ENCODE measurements at places on chromosomes 12 and 14.

- no peak for DNase-seq
These were observed 57.5 kb downstream of the AP5M1 start for GRCh38 chr14:57326253-57326652.

DNA sequence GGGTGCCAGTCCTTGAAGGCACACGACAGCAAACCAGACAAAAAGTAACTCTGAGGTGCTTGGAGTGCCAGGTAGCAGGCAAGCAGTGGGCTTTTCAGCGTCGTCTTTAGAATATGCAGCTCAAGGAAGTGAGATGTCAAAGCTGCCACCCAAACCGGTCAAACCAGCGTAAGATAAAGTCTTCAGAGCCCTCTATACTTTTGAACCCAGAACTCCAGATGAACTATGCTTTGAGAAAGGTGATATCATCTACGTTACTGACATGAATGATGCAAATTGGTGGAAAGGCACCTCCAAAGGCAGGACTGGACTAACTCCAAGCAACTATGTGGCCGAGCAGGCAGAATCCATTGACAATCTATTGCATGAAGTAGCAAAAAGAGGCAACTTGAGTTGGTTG lies 95.9 kb downstream of the TBX3 start:
- DNase-seq: no peak

GRCh38 chr12:10365696-10366405 lies 24.0 kb downstream of the KLRK1 start:
- DNase-seq: no peak

DNA sequence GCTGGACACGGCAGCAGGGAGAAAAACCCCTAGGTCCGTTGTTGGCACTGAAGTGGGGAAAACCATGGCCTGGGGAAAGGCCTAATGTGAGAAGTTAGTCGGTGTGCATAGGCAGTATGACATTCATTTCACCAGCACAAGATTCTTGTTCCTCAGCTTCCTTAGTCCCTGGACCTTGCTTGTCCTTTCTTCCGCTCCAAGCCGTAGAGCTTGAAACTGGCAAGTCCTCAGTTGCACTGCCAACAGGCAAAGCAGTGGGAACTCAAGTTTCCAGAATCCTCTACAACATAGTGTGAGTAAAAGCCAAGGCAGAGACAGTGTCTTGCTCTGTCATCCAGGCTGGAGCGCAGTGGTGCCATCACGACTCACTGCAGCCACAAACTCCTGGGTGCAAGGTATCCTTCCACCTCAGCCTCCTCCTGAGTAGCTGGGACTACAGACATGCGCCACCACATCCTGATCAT lies 138.5 kb upstream of the AMIGO2 start:
- DNase-seq: no peak

- peak; percentile 67 for DNase-seq
These were observed 118.3 kb upstream of the SLC38A4 start for GRCh38 chr12:46944088-46944487.

DNA sequence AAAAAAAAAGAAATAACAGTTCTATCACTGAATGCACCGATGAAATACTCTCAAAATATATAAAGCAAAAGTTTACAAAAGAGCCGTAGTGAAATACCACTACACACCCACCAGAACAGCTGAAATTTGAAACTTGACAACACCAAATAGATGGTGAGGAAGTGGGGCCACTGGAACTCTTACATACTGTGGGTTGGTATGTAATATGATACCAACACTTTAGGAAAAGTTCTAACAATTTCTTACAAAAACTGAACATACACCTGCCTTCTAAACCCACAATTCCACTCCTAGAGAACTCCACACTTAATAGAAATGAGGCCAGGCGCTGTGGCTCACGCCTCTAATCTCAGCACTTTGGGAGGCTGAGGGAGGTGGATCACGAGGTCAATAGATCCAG lies 14.1 kb downstream of the EIF5 start:
- DNase-seq: no peak

GRCh38 chr12:128856035-128856790 lies 2.9 kb downstream of the GLT1D1 start:
- DNase-seq: no peak

- no peak for DNase-seq
These were observed 373.5 kb upstream of the CLEC14A start for GRCh38 chr14:38629412-38629811.

DNA sequence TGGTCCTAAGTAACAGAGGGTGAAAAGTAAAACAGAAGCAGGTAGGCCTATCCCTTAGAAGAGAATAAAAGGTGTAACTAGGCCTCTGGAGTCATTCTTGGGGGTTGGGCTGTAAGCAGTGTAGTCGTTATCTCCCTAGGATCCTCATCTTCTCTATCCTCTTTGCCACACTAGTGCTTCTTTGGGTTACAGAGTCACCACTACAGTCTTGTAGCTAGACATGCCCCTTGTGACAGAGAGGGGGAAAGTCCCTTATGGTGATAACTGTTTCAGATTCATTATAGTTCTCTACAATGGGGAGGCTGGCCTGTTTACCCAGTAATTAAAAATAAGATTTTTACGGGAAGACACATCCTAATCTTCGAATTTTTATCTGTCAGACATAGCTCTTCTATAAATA lies 16.4 kb upstream of the SRP54 start:
- no peak for DNase-seq

DNA sequence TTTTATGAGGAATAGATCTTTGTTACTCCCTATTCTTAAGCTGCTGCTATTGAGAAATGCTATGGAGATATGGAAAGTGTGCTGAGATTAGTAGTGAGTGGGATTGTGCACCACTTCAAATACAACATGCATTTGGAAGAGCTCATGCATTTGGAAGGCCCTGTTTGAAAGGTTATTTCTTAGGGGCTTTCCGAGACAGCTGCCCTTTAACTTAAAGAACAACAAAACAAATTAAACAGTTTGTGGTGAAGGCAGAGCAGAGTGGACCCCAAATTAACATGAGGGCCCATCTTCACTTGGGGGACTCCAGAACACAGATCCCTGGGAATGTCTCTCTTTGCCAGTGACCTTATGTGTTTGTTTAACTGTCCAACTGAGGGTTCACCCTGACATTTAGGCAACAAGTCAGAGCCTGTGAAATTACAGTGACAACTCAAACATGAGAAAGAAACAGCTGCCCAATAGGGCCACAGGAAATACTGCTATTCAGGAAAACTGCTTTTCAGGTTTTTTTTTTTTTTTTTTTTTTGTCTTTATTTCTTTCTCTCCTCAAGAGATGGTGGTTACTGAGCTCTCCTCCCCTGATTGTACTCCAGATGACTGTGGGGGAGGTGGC lies 41.4 kb upstream of the IGF1 start:
- DNase-seq: no peak

GRCh38 chr12:130573766-130574165 lies 142.3 kb downstream of the RIMBP2 start:
- no peak for DNase-seq

DNA sequence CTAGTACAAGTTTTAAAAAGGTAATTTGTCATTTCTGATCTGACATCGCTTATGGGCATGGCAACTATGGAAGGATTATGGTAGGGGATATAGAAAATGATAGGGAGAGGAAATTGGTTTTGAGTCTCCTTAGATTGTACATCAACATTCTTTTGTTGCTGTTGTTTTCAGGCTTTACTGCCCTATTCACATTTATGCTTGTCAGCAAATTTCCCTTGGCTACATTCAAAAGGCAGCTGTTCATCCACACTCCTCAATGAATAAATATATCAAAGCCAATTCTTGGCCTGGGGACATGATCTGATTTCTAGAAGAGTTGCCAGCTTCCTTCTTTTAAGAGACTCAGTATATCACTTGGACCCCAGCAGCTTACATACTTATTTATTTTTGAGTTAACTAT lies 283.4 kb downstream of the CEP128 start:
- no peak for DNase-seq

DNA sequence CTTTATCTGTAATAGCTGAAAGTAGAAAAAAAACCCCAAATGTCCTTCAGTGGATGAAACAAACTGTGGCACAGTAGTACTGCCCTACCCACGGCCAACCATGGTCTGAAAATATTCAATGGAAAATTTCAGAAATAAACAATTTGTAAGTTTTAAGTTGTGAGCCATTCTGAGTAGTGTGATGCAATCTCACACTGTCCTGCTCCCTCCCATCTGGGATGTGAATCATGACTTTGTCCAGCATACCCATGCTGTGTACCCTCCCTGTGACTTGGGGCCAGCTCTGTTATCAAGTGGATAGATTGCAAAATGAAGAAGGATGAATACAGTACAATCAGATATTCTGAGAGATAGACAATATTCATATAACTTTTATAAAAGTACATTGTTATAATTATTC lies 106.2 kb downstream of the SMOC1 start:
- DNase-seq: no peak

- DNase-seq: no peak
These were observed 2.7 kb upstream of the SAMD4A start for GRCh38 chr14:54564071-54564867.

DNA sequence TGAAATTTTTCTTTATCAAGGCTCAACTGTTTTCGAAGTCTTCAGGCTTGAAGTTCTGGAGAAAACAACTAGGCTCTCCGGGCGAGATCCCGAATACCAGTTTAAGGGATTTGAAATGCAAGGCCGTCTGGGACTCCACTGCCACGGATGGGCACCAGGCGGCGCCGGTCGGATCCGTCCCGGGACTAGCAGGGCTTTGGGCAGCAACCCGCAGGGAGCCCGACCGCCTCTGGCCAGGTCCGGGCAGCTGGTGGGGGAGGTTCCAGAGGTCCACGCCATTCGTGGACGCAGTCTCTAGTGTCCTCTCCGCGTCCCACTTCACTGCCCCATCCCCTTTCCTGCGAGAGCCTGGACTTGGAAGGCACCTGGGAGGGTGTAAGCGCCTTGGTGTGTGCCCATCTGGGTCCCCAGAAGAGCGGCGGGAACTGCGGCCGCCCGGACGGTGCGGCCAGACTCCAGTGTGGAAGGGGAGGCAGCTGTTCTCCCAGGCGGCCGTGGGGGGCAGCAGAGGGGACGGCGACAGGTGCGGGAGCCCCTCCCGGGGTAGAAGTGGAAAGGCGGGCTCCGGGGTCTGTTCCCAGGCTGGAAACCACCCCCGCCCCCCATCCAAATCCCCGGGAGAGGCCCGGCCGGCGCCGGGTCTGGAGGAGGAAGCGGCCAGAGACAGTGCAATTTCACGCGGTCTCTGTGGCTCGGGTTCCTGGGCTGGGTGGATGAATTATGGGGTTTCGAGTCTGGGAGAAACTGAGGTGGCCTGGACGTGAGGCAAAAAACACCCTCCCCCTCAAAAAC lies 838 bp upstream of the ERBB3 start:
- peak; percentile 41 for DNase-seq

DNA sequence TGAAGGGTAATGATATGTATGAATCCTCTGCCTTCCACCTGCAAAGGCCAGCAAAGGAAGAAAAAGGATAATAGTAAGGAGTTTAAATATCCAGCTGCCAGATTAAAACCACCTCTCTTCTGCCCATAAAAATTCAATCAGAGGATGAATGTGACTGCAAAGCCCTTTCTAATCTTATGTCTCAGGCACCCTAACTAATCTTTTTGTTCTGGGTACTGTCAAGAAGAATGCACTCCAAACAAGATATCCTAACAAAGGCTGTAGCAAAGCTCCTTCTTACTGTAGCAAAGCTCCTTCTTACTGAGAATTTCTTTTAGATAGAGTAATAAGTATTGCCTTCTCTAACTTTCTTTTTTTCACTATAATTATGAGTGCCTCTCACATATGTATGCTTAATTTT lies 91.8 kb downstream of the ST8SIA1 start:
- DNase-seq: no peak

GRCh38 chr14:92223025-92223424 lies 99.9 kb upstream of the SLC24A4 start:
- no peak for DNase-seq

GRCh38 chr14:50560931-50561285 lies 963 bp downstream of the ATL1 start:
- no peak for DNase-seq

GRCh38 chr12:102511575-102511974 lies 31.2 kb upstream of the IGF1 start:
- DNase-seq: no peak

DNA sequence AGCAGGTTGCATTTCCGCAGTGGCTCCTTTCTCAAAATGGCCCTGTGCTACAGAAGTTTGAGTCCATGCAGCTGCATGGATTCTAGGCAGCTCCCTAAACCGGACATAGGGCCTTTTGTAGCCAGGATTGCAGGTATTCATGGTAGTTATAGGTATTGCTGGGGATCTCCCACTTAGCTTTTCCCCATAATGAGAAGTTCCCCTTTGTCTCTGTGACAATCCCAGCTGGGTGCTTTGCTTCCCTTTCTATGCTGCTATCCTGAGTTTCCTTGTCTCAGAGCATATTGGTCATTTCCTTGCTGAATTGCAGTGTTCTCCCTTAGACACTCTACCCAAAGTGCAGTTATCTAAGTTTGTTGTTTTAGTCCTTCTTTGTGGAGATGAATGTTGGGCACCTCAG lies 120.9 kb upstream of the MIS18BP1 start:
- DNase-seq: no peak

DNA sequence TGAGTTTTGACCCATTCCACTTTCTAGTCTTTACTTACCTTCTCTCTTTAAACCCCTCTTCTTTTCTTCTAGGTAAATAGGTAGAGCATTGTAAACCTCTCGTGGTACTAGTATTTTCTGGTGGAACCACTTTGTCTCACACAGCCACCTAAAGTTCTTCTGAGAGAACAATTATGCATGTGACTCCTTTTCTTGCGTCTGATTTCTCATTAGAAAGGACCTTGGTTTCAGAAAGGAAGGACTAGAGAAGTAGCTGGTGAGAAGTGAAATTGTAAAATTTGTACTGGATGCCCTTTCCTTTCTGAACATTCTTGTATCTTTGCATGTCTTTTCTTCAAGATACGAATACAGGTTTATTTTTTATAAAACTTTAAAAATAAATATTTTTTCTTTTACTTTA lies 99.0 kb downstream of the NUBPL start:
- DNase-seq: no peak

- DNase-seq: no peak
These were observed 35.2 kb downstream of the CEP128 start for GRCh38 chr14:80906336-80906735.

- no peak for DNase-seq
These were observed 22.2 kb upstream of the KERA start for GRCh38 chr12:91080041-91080440.

GRCh38 chr14:65308536-65308935 lies 104.0 kb upstream of the FUT8 start:
- DNase-seq: no peak

DNA sequence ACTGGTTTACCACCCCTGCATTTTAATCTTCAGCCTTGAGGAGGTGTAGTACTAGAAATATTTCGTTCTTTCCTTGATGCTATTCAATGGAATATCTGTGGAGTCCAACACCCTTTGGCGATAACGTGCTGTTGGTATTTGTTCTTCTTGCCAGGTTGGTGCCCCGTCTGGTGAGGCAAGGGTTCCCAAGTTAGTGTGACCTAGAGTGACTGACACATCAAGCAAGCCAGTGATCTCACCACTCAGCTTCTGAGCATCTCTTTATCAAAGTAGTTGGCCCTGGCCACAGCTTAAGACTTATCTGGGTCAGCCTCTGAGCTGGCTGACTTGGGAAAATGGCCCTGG lies 60.2 kb downstream of the PLXNC1 start:
- no peak for DNase-seq

DNA sequence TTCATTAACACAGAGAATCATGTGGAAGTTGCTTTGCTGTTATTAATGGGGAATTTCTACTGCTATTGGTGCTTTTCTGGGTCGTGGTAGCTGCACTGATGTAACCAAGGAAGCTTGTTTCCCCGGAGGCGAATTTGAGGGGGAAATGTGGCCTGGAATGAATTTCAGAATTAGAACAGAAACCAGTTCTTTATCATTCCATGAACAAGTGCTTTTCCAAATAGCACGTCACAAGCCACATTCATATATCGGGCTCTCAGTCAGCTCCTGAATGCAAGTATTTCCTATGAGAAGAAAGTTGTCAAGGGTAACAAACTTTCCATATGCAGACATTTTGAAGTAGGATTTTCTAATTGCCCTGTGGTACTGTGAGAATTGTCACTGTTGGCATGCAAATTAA lies 1353.2 kb downstream of the AACS start:
- DNase-seq: no peak
